Stimulated activated CD4-positive, alpha-beta T cell treated with anti-CD3 and anti-CD28 coated beads, Interleukin-12 subunit alpha, Interleukin-12 subunit beta, amount 100 ng/mL, for 48 hours (primary cell): ENCODE measurements at places on chromosomes 5 and 9.

DNA sequence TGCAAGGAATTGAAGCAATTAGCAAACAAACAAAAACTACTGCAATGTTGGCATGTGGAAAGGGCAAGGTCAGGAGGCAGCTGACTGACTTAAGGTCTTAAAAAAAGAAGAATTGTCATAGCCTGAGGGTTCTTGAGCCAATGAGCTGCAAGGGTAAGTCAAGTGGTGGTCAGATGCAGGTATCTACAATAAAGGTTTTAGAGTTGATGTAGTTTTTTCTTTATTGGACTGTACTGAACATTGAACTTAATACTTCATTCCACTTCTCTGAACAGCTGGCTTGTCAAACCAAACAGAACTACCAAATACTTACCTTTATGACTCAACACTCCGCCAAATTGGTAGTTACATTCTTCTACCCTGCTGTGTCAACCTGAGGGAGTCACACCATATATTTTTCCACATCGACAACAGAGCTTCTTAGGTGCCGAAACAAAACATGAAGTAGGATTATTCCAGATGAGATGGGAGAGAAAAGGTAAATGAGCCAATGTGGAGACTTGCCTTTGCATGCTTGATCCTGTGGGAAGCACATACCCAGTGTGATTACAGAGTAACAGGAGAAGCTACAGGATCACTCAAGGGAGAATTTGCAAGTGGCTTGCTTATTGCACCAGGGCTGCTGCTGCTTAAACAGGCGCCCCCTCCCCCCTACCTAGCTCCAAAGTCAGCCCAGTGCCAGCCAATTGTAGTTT lies 35.3 kb downstream of the EQTN start:
- DNase-seq: no peak

GRCh38 chr5:88666761-88667495 lies 216.1 kb downstream of the MEF2C start:
- no peak for DNase-seq

DNA sequence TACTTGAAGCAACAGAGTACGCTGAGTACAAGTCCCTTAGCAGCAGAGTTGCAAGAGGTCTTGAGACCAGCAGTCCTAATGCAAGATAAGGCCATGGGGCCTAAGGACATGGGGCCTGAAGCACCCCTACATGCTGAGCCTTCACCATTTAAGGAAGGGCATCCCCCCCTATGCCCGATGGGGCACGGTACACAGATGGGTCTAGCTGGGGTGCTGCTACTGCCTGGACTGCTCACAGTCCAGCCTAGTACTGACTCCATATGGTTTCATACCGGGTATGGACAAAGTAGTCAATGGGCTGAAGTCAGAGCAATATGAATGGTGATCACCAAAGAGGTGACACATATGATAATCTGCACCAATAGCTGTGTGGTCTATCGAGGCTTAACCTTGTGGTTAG lies 178.3 kb downstream of the PDE4D start:
- no peak for DNase-seq

- DNase-seq: no peak
Observed at GRCh38 chr5:154962494-154962893, 21.6 kb downstream of the MRPL22 start.

DNA sequence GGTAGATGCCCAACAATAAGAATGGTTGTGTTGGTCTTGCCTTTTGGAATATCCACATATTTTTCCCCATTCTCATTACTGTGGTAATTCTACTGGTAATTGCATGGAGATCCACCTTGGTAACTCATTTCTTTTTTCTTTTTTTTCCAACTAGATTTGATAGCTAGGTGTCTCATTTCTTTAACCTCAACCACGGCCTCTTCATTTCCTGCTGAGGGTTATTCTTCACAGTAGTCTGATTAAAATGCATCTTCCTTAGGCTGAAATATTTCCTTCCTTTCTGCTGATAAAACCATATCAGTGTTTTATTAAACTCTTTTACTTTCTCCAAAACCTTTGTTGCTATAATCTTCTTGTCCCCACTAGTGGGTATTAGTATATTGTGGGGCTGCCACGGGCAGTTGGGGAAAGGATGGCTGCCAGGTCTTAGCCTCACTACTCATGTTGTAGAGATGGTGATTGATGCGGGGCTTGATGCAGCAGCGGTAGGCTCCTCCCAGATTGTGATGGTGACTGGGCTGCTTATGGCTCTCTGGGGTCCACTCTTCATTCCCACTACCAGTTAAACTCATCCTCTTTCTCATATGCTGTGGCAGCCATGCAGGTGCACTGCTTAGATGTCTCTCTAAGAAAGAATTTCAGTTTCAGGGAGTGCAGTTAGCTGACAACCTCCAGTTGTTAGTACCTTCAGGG lies 35.9 kb downstream of the KIF2A start:
- DNase-seq: no peak

- DNase-seq: no peak
Observed at GRCh38 chr9:108213511-108213910, 642.3 kb downstream of the ACTL7B start.

GRCh38 chr5:156401804-156402203 lies 74.8 kb downstream of the SGCD start:
- DNase-seq: no peak

DNA sequence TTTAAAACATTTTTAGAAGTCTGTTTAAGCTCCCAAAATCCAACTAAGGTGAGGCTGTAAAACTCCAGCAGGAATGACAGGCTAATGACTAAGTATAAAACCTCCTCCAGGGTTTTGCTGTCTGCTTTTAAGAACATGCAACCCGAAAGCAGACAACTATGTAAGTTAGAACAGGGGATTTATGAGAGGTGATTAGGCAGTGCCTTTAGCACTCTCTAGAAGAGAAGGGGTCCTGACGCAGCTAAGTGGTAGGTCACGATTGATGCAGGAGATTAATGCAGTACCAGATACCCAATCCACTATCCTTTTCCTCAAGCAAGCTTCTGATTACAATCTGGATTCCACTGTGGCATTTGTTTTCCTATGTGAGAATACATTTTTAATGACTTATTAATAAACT lies 25.9 kb downstream of the HOMER1 start:
- no peak for DNase-seq

DNA sequence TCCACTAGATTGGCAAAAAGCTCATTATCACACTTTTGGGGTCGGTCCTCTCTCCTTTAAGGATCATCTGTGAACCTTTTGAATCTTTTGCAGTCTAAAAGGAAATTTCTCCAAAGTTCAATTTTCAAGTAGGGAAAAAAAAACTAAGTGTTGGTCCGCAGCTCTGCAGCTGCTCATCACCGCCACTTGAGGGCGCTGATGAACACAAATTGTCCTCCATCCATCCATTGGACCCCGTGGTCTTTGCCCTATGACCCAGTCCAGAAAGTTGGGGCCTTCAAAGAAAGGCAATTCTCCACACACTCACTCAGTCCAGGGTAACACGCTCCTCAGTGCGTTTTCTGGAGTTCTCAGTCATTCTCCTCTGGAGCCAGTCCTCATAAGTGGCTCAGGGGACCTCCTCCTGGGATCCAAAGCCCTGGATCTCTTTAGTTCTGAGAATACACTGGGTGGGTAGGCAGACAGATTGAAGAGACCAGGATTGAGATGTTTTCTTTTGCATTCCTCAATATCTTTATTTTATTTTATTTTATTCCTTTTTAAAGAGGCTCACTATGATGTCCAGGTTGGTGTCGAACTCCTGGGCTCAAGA lies 63.6 kb upstream of the SLC28A3 start:
- no peak for DNase-seq

GRCh38 chr9:129569502-129570449 lies 51.1 kb downstream of the C9orf50 start:
- no peak for DNase-seq

DNA sequence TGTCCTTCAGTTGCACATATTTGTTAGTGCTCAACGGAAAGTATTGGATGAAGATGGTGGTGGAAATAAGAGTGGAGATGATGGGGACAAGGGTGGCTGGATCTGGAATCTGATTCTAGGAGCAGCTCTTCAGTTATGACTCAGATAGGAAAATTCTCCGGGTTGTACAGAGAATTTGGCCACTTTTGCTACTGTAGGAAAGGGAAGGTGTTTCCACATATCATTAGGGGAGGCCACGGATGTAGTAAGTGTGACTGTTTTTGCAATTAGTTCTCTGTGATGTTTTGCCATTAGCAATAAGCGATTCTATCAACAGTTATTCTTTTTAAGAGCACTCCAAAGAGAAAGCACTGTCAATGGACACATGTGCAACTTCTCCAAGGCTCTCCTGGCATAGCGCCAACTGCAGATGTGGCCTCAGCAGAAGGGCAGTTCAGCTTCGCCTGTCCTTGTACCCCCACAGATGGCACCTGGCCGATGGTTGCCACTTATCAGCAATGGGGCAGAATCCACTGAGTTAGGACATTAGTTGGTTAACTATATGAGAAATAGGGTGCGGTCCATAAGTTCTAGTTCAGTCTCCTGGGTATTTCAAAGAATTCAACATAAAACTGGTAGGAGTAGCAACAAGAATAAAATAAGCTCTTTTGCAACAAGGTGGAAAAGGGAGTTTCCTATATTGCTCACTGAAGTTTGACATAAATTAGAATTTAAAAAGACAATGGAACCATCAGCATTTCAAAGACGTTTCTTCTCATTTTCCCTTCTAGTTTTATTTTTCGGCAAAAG lies 96.3 kb downstream of the ARSB start:
- DNase-seq: no peak

GRCh38 chr5:95959888-95960666 lies 1.6 kb downstream of the ELL2 start:
- no peak for DNase-seq

DNA sequence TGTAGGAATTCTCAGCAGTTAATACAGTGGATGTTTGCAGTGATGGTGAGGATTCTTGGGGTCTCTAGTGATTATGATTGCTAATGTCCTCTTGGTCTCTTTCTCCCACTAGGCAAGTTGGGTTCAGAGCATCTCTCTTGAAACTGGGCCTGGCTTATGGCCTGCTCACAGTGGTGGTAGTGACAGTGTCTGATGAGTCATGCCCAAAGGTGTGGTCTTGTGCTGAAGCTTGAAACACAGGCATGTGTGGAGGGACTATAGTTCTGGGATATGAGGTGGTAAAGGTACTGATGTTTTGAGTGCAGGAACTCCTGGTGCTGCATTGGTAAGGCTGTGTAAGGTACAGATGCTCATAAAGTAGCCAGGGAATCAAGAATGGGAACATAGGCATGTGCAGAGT lies 231.1 kb downstream of the FAM170A start:
- DNase-seq: no peak
